HS-5 (cell line): ENCODE measurements at places on chromosomes 12 and 14.

DNA sequence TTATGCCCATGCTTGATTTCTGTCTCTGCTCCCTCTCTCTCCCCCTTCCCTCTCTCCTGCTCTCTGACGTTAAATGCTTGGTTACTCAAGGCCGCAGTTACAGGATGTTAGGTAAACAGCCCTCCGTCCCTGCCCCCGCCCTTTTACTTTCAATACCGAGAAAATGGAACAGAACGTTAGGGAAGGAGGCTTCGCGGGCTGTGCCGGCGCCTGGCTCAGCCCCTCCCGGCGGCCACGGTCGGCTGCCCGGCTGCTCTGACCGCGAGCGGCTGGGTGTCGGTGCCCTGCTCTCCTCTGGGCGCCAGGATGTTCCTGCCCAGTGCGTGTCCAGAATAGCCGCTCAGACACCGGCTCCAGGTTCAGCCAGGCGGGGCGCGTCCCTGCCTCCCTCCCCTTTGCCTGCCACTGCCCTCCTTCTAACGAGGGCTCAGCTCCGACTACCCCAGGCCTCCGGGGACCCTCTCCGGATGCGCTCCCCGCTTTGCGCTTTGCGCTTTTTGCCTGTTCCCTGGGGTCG, 166.1 kb downstream of the ADCK1 start:
- no peak for DNase-seq

- DNase-seq, result no peak
These were observed 50.3 kb upstream of the ANP32D start for GRCh38 chr12:48422060-48422459.

DNA sequence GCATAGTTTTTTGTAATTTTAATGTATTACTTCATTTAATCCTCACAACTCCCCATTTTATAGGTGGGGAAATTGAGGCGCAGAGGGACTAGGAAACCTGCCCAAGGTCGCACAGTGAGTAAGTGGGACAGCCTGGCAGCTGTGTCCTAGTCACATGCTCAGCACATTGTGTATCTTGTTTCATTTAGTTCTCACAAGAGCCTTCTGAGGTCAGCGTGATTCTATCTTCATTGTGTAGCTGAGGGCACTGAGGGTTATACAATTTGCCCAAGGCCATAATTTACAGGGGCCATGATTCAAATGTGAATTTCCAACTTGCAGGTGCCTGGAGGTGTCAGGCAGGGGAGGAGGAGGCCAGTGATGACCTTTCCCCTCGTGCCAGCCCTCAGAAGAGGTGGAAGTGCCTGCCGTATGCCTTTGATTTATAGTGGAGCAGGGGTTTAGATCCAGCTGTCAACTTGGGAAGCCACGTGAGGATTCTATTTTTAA, 30.3 kb upstream of the SMOC1 start:
- DNase-seq, result no peak

DNA sequence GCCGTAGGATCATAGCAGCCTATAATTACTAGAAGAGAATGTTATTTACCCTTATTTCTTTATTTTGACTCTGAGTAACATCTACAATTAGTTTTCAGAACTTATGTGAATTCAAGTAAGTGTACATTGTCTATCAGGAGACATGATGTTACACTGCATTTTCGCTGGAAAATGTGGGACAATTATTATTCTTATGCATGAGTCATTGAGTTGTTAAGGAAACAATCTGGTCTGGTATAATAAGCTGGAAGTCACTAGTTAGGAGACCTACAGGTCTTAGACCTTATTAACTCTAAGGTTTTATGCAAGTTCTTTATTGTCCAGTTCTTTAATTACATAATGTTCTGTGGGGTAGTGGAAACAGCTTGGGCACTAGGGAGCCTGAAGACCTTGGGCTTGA, 5.8 kb downstream of the KTN1 start:
- DNase-seq, result no peak

DNA sequence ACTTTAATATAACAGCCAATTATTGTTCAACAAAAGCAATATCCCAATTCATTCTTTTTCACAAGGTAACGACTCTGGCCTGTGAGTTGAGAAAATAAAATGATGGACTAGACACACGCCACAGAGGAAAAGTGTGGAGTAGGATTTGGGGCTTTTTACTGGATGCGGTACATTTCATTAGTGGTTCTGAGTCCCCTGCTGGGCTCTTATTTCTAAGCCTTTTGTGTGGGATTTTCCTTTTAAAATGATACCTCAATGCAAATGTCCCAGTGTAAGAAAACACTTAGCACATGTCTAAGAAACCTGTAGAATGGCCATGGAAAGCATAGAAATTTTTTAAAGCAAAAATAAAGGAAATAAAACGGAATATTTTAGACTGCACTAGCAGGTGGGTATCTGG, 73.4 kb downstream of the C12orf42 start:
- DNase-seq, result no peak

- peak; percentile 30 for DNase-seq
These were observed at the start of gene DNAAF2 for GRCh38 chr14:49634547-49635334. Gene DNAAF2 (minus strand): TSS chr14:49635244. CDS start chr14:49635149, 95 bp downstream.

- no peak for DNase-seq
These were observed 60.2 kb downstream of the GXYLT1 start for GRCh38 chr12:42084522-42084921.

DNA sequence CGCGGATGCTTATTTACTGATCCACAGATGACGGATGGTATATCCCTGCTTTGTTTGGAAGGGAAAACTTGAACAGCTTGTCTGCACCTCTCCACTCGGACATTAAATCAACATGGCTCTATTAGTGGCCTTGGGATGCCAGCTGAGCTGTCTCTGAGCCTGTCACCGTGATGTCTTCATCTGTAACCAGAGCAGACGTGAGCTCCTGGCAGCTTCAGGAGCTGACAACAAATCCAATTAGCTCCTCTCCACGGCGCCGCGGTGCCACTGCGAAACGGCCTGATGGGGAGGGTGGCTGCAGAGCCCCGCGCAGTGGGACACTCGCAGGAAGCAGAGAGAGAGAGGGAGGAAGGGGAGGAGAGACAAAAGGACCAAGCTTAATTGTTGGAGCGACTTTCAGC, 112.3 kb downstream of the PAPOLA start:
- DNase-seq, result no peak

GRCh38 chr14:50607181-50607580, 47.2 kb downstream of the ATL1 start:
- no peak for DNase-seq

DNA sequence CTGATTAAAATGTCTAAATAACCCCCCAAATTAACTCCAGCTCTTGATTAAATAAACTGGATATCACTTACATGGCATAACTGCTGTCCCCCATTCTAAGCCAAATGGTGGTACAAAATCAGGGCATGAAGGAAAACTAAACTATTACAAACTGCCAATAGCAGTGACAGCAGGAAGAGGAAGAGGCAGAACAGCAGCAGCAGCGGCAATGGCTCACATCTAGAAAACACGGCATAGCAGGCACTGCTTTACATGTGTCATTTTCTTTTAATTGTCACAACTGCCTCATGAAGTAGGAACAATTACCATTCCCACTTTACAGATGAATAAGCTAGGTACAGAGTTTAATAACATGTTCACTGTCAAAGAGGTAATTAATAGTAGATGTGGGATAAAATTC, 92.0 kb downstream of the EPS8 start:
- no peak for DNase-seq

- DNase-seq, result no peak
These were observed 62.5 kb downstream of the ITPR2 start for GRCh38 chr12:26770239-26771070.

DNA sequence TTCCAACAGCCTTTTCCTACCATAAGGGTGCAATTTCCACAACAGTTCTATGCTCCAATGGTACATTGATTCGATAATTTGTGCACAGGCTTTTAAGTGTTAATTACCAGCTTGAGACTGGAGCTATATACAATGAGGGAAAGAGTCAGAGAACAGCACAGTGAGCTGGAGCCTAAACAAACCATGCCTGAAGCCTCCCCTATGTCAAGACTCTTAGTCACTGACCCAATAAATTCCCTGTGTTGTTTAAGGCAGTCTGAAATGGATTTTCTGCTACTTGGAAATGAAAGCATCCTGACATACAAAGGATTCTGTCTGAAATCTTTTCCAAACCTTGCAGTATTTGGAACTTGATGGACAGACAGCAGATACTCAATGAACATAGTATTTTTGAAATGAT, 149.0 kb downstream of the EFCAB11 start:
- no peak for DNase-seq

- DNase-seq, result no peak
These were observed 8.7 kb upstream of the JDP2 start for GRCh38 chr14:75418850-75419768.

- DNase-seq, result no peak
These were observed 55.6 kb downstream of the FRMD6 start for GRCh38 chr14:51707327-51707726.

DNA sequence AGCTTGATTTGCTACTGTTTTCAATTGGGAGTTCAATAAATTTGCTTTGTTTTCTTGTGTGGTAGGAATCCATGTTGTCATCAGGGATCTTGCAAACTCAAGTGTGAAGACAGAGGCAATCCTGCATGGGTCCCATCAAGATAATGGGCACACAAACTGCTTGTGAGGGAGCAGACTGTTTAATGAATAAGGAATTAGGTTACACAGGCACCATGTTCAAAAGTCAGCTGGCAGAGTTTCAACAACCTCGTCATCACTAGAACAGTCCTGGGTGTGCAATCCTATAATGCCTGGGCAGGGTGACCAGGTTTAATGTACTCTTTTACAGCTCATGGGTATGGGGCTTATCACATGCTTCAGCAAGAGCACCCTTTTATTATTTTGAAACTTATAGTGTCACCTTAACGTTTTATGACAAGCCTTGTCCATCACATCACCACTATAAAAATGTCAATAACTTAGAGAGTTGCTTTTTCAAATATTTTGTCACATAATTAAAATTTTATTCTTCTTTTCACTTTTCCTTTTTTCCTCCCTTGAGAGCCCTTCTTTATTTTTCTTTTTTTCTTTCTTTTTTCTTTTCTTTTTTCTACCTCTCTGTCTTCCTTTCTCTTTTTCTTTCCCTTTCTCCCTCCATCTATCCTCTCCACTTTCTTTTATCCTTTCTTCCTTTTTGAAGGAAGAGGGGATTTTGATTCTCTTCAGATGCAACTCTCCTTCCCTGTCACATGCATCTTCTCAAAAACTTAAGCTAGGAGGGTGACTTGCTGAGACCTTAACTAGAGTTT, 252.2 kb upstream of the ATP2B1 start:
- DNase-seq, result no peak

- DNase-seq, result no peak
These were observed 6.0 kb upstream of the CSAD start for GRCh38 chr12:53186745-53187144.

- DNase-seq, result peak; percentile 15
These were observed 25.1 kb downstream of the ACVR1B start for GRCh38 chr12:51976376-51977160.

- no peak for DNase-seq
These were observed 269.9 kb upstream of the PLEKHG7 start for GRCh38 chr12:92432724-92433441.

DNA sequence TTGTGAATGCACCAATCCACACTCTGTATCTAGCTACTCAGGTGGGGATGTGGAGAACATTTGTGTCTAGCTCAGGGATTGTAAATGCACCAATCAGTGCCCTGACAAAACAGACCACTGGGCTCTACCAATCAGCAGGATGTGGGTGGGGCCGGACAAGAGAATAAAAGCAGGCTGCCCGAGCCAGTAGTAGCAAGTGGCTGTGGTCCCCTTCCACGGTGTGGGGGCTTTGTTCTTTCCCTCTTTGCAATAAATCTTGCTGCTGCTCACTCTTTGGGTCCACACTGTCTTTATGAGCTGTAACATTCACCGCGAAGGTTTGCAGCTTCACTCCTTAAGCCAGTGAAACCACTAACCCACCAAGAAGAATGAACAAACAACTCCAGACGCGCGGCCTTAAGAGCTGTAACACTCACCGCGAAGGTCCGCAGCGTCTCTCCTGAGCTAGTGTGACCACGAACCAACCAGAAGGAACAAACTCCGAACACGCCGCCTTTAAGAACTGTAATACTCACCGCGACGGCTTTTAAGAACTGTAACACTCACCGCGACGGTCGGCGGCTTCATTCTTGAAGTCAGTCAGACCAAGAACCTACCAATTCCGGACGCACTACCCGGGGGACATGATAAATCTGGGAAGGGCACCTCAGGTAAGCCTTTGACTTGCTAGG, 4.6 kb upstream of the LDHB start:
- DNase-seq, result no peak

DNA sequence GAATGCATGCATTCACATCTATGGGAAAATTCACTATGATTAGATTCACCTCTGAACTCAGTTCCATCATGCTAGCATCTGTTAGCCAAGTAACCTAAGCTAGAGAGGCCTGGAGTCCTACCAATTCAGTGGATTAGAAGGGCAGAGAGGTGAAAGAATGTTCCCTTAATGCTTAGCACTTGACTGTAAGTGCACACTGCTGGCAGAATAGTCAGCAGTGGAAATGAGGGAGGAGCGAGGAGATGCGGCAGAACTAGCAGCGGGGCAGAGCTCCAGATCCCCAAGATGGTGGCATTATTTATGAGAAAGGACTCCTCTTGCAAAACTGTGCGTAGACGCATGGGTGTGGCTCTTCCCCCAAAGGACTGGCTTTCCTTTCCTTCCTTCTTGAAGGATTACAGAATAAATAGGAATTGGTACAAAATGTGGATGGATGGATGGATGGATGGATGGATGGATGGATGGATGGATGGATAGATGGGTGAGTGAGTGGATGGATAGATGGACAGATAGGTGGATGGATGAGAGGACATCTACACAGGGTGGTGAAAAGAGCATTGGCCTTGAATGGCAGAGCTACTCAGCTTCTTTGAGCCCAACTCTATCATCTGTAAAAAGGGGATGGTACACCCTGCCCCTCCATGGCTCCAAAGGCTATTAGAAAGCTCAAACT, 227.2 kb downstream of the CHST11 start:
- no peak for DNase-seq

DNA sequence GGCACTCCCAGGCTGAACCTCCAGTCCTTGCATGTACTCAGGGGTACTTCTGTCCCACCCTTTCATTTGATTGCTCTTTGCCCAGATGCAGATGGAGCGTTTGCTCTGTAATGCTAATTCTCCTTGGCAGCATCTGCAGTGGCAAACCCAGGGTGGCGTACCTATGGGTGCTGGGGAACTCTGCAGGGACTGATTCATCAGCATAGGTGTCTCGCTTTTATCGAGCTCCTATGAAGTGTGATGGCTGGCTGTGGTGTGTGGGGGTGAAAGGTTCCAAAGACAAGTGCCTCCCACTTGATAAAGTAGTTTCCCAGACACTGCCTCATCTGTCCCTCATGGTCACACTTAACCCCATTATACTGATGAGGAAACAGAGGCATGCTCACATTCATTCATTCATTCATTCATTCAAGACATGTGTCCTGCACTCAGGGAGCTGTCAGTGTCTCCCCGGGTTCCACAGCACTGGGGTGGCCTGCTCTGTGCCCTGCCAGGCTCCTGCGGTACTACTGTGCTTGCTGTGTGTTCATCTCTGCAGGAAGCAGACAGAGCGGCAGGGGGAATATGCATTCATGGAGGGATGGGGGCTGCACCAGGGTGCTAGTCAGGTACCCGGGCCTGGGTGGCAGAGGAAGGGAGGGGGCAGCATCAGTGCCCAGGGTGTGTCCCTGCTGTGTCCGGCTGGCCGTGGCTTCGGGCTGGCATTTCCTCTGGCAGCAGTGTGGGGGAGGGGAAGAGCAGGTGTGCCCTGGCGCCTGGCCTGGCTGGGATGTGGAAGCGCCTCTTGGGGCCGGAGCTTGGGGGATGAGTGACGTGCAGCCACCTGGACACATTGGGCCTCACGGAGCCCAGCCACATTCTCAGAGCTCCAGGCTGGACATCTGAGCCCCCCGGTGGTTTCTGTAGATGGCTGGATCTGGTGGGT, 110.9 kb downstream of the TSPAN9 start:
- no peak for DNase-seq

GRCh38 chr12:117481470-117481869, 120.0 kb upstream of the NOS1 start:
- DNase-seq, result no peak

- no peak for DNase-seq
These were observed 7.3 kb downstream of the HOXC5 start for GRCh38 chr12:54040148-54040494.
